ENCODE measurements at places on chromosomes 6 and 20.
A peak's percentile ranks its signal among the peaks of the same experiment; 100 is the strongest.

- DNase-seq = no peak
These were observed 691.5 kb upstream of the POU3F2 start for GRCh38 chr6:98142839-98143238.

- no peak for DNase-seq
These were observed 12.0 kb upstream of the CCDC170 start for GRCh38 chr6:151481786-151482185.

- DNase-seq = peak; percentile 61
These were observed at the start of gene RIPOR2 for GRCh38 chr6:24935366-24936152. Gene RIPOR2 (minus strand): TSS chr6:24935960. CDS start chr6:24935898, 62 bp downstream.

DNA sequence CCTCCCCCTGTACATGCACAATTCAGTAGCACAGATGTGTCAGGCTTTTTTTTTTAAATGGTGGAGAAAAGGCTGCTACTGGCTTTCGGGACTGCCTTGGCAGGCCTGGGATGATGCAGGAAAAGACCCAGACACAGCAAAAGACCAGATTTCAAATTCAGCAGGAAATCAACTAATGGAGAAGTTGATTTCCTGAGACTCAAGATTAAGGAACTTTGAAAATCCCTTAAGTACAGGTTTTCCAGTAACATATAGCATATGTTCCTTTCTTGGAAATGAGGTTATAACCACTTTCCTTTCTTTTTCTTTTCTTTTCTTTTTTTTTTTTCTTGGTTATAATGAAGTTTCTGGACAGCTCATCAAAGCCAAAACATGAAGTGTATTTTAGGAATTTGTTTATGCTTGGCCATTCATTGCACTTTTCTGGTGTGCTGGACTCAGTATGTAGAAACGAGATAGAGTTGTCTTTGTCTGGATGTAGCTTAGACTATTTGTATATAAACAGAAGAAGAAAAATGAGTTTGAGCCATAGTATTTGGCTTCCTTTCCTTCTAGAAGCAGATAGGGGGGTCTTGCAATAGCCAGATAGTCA, 119.4 kb downstream of the SASH1 start:
- DNase-seq = no peak

- no peak for DNase-seq
These were observed 904 bp downstream of the MKKS start for GRCh38 chr20:10433014-10433622.

GRCh38 chr6:14417377-14417776, 299.8 kb downstream of the CD83 start:
- no peak for DNase-seq

GRCh38 chr6:17022604-17023003, 79.2 kb upstream of the STMND1 start:
- DNase-seq = no peak

DNA sequence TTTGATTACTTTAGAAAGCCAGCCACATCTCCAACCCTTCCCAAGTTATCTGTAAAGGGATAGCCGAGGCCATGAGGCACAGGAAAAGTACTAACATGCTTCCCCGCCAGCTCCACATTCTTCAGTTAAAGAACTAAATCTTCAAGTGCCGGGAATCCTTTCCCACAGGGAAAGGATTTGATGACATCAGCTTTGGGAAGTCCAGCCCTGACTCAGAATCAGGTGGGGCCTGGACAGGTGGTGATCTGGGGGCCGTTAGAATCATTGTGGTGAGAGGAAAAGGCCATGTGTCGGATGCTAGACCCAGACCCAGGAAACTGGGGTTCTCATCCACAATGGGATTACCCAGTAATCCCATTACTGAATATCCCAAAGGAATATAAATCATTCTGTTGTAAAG, 580.0 kb downstream of the QKI start:
- DNase-seq = no peak

- DNase-seq = no peak
These were observed 154.3 kb upstream of the TENT5A start for GRCh38 chr6:81906709-81907204.

GRCh38 chr6:170366248-170366960, 59.8 kb downstream of the FAM120B start:
- DNase-seq = no peak

- no peak for DNase-seq
These were observed 584.2 kb downstream of the CD109 start for GRCh38 chr6:74280130-74280692.

GRCh38 chr20:59439243-59439642, 138.8 kb downstream of the EDN3 start:
- DNase-seq = no peak

GRCh38 chr6:32932132-32932868, 8.5 kb downstream of the HLA-DMB start:
- DNase-seq = no peak

- no peak for DNase-seq
These were observed 46.1 kb downstream of the SYNJ2 start for GRCh38 chr6:158027590-158028285.

DNA sequence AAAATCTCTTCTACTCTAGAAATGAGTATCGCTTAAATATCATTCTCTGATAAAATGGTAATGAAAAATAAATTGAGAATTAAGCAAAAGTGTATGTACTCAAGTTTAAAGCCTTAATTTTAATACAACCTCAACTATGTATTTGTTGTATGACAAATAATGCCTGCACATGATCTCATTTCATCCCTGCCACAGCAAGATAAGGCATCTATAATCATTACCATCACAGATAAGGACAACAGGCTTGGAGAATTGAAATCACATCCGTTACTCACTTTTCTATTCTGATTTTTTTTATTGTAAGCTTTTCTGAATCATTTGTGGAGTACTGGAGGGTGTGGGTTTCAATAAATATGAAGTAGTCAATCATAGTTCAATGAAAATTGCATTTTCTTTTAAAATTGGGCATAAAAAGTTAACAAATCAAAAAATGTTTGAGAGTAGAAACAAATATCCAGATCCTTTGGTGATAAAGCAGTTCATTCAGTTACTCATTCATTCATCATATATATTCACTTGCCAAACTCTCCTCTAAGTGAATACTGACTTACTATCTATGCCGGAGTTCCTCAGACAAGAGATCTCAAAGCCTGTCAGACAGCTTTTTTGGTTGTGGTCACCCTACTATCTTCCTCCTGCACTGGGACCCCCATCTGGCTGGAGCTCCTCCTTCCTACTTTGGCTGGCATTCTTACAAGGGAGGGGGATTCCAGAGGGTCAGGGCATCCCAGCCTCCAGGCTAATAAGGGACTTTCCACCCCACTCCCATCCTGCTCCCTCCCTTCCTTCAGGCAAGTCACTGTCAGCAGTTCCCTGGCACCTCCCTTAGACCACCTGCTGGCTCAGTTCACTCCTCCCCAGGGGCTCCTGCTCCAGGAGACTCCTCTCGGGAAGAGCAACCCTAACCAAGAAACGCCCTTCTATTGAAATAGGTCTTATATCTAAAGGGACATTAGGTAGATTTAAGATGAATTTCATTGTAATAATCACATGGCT, 118.6 kb downstream of the OGFRL1 start:
- no peak for DNase-seq

DNA sequence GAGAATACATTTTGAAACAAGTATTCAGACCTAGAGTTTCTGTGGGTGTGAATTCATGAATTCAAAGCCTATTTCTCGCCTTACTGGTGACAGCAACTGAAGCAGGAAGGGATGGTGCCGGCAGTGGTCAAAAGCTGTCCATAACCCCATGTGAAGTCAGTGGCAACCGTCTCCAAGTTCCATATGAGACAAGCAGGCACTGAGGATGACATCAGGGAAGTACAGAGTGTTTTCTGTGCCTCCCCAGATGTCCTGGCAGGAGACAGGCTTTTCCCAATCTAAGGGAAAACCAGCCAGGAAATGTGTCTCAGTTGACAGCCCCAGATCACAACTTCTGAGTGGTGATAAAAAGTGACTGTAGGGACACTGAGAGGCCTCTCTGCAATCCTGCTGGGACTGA, 66.6 kb downstream of the HIVEP2 start:
- DNase-seq = no peak

- no peak for DNase-seq
These were observed 72.6 kb upstream of the PLEKHG1 start for GRCh38 chr6:150527100-150527499.

GRCh38 chr6:134272374-134272773, 45.5 kb downstream of the SGK1 start:
- DNase-seq = no peak

DNA sequence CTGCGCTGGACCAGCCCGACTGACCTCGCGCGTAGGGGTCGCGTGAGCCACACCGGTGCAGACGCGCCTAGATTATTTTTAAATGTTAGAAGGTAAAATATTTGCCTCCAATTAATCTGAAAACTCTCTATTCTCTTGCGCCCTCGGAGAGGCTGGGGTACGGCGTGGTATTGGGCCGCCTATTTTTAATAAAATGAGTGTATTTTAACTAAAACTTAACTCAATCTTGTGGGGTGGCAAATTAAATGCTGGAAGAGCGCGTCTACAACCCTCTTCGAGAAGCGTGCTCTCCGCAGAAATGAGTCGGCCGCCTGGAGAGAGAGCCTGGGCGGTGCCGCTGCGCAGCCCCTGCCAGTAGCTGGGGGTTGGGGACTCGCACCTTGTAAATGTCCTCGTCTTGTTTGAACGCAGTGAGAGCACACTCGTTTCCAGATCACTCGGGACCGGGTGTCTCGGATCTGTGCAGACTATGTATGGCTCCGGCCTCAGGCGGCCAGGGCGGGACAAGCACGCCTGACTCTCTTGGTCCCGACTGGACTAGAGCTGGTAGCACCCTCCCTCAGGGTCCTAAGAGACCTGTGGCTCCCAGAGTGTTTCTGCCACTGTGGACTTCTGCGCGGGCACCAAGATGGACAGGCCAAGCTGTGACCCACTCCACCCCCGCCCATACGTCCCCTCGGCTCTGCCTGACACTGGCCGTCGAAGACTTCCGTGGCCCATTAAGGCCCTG, 2.0 kb upstream of the MAFB start:
- DNase-seq = no peak

DNA sequence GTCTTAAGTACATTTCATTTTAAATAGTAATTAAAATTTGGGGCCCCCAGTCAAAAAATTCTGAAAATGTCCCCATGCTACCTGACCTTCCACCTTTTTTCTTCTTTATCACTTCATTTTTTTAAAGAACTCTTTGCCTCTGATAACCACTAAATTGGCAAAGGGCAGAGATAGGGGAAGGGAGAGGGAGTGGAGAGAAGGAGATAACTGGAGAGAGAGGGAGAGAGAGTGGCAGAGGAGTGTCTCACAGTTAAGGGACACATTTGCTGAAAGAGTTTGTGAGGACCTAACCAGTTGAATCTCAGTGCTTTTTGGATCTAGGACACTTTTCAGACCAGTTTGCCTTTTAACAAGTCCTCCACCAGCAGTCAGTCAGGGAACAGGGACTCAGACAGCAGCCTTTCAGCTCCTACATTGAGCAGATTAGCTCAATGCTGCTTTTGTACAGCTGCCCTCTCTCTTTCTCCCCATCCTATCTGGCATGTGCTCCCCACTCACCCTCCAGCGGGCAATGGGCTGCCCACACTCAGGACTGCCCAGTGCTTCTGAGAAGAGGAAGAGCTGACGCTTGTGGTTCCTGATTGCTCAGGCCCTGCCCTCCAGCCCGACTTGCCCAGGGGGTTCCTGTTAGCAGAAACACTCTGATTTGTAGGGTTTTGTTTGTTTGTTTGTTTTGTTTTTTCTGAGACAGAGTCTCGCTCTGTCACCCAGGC, 14.4 kb downstream of the ARMC2 start:
- no peak for DNase-seq

GRCh38 chr6:170080169-170080827, 210.6 kb downstream of the DLL1 start:
- no peak for DNase-seq

DNA sequence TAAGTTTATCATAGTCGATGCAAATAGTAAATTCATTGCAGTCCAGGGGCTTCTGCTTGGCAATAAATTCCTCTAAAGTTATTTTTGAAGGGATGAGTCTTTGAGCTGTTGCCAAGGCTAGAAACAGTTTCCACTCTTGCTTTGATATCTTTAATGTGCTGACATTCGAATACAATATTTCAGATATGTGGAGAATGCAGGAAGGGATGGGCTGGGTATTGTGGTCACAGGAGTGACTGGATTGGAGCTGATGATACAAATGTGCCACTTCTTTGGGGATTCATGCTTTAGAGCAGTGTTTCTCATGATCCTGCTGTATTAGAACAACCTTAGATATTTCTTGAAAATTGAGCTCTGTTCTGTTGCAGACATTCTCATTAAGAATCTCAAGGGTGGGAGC, 139.0 kb downstream of the PRDM13 start:
- DNase-seq = no peak
